ENCODE measurements at places on chromosomes 1 and 21.

DNA sequence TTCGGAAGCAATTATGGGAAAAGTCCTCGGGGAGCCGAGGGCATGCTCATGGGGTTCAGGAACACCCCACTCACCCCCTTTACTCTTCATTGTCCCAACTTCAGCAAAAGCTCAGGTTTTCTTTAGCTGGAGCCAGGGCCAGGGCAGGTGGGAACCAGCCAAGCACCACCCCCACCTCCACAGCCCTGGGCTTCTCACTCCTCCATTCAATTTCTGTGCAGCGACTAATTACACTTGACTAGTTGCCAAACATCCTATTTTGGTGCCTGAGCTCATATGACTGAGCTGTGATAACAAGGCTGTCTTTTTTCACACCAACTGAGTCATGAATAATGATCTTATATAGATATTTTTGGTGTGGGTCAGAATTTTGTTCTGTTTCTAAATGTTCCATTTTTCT is 257.2 kb upstream of the AJAP1 start:
- no peak for DNase-seq

DNA sequence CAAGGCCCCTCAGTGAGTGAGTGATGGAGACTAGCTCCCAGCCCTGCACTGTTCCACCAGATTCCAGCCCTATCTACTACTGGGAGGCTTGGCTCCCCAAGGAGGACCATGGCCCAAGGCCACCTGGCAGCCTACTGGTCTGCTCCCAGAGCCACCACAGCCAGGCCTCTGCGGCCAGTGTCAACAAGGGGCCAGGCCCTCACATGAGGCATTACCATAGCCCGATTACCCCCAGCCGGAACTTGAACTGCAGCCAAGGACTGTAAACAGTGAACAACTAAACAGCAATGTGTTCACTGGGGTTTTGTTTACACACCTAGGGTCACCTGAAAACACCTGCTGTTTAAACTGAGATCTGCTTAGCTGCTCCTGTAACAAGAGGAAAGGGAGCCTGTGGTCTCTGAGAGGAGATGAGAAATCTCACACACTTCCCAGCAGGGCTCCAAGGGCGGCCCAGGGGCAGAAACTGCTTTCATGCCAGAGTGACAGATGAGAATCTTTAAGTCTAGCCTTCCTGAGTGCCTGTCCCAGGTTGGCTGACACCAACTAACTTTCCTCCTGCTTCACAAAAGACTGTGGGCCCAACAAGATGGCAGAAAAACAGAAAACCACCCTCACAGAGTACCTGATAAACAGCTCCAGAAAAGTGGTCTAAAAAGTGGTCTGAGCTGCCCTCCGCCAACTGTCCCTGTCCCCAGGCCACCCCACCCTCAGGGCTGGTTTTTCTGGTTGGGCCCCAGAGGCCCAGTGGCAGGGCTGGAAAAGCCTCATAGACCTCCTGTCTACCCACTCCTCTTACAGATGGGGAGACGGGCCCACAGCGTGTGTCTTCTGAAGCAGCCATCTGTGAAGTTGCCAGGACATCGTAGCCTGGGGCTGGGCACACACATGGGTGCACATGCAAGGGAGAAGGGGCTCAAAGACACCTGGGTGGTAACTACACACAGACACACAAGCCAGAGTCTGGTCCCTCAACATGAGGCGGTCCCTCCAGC is 28.8 kb downstream of the MEF2D start:
- DNase-seq = no peak

DNA sequence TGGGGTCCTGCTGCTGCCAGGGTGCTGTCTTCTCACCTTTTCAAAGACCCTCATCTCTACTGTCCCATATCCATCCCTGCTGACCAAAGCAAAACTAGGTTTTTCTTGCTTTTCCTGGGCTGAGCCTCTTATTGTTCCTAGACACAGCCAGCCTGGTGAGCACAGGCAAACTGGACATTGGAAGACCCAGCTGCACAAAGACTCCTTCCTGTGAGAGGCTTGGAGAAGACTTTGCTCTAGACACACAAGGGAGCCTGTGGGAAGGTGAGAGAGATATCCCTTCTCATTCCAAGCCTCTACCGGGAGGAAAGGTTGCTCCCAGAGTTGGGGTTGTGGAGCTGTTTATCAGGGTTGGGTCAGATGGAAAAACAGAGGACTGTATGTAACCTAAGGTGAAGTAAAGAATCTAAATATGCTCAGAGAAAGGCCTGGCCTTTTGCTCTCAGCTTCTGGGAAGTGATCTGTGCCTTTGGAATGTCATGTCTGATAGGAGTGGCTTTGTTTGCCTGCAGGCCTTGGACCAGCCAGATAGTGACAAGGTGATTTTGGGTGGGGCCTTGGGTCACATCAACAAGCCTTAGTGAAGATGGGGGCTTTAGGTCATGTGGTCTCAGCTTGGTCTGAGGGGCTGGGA is 87.6 kb upstream of the RUNX1 start:
- DNase-seq = no peak

DNA sequence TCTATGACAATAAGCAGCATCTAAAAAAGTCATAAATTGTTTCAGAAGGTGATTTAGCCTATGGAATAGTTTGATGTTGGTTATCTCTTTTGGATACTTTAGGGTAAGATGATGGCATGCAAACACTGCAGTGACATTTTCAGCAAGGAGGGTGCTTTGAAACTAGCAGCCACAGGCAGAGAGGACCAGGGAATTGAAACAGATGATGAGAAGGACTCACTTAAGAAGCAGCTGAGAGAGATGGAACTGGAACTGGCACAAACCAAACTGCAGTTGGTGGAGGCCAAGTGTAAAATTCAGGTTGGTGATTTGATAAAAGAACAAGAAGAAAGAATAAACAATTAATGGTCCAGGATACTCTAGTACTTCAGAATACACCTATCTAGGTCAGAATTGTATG is 11.2 kb upstream of the CACYBP start:
- DNase-seq = no peak

- no peak for DNase-seq
These were observed 217.6 kb downstream of the LMX1A start for GRCh38 chr1:165138960-165139359.

DNA sequence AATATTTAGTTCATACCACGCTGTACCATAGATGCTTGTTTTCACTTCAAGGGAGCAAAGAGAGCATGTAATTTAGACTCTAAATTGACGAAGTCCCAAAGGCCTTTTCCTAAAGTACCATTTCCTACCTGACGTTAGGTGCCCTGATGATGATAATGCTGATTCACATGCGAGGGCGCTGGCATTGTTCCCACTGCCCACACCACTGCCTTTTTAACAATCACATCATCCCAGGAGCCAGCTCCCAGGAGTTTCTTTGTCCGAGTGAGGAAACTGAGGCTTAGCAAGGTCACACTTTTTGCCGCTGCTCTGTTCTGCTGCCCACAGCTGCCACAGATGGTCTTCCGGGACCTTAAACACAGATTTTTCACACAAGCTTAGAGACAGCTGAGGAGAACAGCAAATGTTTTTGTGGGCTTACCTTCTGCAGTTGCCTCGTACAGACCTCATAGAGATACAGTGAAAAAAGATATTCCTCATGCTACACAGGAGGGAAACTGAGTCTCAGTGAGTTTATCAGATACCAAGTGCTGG is 69.4 kb downstream of the EVA1C start:
- no peak for DNase-seq

- DNase-seq = no peak
These were observed 92.3 kb downstream of the DMRTB1 start for GRCh38 chr1:53551428-53551995.

- no peak for DNase-seq
These were observed 6.6 kb downstream of the ATF3 start for GRCh38 chr1:212615201-212615470.
